ENCODE measurements at places on chromosomes 3 and 15. TPM values are rescaled to one million over a fixed set of nuclear protein-coding genes. Genes with fewer than 3 reads are reported as not detected.

- DNase-seq: no peak
Observed at GRCh38 chr3:187000711-187001151, 70.4 kb downstream of the ST6GAL1 start.

DNA sequence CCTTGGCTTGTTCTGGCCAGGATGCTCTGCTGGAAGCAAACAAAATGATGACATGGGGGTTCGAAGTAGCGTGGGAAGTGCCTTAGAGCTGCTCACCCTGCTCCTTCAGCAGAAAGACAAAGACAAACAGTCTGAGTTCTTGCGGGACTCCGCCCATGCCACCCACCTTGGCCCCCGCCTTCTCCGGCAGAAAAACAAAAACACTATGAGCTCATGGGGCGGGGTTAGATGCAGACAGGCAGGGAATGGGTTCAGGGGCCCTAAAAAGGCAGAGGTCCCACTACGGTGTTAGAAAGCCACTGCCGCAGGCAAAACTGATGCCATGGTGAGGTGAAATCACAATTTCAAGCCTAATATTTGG is 9.7 kb upstream of the NCKIPSD start:
- DNase-seq: no peak

DNA sequence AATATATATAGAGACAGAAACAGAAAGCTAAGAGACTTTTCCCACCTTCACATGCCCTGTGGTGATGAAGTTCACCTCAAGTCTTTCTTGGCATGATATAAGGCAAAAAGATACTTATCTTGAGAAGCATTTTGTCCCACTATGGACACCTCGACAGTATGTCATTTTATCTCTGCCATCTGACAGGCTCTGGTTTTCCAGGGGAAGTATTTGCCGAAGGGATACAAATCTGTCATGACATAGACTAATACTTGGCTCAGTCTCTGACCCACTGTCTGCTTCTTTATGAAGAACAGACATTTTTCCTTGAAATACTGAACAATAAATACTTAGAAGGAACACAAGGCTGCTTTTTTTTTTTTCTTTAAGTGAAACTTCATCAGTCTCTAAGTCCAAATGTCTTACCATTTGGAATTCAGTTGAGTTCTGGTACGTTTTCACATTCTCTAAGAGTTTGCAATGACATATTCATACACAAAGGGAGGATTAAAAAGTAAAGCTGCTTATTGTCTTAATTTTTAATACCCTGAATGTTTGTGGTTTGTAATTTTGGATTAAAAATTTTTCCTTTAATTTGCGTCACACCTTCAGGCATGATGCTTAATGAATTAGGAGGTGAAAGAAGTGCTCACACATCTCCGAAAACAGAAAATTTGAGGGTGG is 87.8 kb upstream of the LMOD3 start:
- no peak for DNase-seq

GRCh38 chr3:20125897-20126296 is 60.1 kb downstream of the SGO1 start:
- DNase-seq: no peak

DNA sequence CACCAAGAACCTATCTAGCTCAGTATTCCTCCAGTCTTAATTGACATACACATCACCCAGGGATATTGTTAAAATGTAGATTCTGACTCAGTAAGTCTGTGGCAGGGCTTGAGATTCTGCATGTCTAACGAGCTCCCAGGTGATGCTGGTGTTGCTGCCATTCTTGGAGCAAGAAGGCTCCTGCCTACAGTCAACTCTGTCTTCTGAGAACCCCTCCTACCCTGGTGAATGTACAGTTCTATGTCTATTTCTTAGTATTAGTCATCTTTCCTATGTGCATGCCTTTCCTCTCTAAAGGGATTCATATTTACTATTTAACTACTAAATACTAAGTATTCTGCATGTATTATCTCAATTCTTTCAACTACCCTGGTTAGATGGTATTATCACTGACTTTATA is 268.7 kb downstream of the EDEM1 start:
- no peak for DNase-seq

DNA sequence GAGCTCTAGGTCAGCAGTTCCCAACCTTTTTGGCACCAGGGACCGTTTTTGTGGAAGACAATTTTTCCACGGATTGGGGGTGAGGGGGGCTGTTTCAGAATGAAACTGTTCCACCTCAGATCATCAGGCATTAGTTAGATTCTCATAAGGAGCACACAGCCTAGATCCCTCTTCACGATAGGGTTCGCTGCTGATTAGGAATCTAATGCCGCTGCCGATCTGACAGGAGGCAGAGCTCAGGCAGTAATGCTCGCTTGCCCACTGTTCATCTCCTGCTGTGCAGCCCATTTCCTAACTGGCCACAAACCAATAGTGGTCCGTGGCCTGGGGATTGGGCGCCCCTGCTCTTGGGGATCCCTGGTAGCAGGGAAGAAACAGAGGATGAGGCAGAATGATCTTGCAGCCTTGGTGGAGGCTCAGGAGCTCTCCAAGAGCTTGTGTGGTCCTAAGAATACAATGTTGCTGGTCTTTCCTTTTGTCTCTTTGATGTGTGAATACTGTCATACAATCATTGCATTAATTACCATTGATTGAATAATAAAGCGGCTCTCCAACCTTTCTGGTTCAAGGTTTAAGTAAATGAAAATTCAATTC is 183.2 kb downstream of the FNDC3B start:
- DNase-seq: no peak

GRCh38 chr3:133827136-133827535 is 21.5 kb downstream of the SRPRB start:
- no peak for DNase-seq

GRCh38 chr3:149180057-149180573 is 41.5 kb downstream of the CP start:
- DNase-seq: no peak

DNA sequence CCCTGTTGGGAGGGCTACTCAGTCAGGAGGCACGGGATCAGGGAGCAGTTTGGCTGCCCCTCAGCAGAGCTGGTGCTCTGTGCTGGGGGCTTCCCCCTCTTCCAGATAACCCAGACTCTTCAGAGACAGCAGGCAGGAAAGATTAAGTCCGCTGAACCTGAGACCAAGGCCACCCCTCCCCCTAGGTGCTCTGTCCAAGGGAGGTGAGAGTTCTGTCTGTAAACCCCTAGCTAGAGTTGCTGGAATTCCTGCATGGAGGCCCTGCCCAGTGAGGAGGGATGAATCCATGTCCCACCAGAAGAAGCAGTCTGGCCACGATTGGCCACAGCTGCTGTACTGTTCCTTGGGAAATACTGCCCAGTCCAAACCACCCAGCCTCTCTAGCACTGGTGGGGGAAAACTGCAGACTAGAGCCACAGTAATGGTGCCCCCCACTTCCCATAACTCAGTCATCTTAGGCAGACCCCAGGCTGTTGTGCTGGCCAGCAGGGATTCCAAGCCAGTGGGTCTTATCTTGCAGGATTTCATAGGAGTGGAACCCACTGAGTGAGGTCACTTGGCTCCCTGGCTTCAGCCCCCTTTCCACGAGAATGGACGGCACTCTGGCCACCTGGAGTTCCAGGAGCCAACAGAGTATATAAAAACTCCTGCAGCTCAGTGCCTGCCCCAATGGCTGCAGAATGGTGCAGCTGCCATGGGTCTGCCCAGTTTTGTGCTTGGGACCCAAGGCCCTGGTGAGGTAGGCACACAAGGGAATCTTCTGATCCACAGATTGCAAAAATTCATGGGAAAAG is 42.9 kb downstream of the NPAP1 start:
- DNase-seq: no peak

- DNase-seq: no peak
Observed at GRCh38 chr3:35439663-35440062, 199.7 kb upstream of the ARPP21 start.

DNA sequence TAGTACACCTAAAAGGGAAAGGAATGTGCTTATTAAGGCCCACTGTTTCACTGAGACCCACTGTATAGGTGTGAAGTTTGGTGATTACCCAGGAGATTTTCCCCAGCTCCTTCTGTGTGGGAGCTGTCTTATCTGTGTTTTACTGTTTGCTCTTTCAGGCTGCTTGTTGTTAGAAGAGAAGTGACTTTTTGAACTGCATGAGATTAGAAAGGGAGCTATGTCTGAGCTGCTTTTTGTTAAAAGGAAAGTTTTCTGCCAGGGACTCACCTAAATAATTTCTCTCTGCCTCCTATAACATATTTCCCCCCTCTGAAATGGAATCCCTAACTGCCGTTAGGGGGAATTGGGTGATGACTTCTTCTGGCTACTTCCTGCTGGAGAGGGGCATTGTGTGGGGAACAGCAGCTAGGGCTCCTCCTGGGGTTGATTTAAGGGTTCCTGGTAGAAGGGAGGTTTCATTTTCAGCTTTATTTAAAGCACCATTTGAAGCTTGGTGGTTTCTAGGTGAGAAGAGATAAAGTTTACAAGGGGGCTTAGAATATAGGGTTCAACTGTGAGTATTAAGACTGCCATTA is 77.1 kb upstream of the ATP11B start:
- DNase-seq: no peak

DNA sequence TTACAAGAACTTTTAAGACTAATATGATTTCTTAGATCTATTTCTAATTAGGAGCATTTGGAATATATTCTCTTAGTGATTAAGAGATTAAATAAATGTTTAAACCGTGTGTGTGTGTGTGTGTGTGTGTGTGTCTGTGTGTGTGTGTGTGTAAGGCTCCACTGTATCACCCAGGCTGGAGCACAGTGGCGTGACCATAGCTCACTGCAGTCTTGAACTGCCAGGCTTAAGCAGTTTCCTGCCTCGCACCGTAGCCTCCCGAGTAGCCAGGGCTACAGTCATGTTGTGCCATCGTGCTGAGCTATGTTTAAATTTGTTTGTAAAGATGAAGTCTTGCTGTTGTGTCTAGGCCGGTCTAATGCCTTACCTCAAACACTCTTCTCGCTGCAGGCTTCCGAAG is 109.4 kb downstream of the KLHL25 start:
- DNase-seq: no peak

- peak; percentile 13 for DNase-seq
Observed at GRCh38 chr3:12750658-12751071, 8.4 kb downstream of the TMEM40 start.

DNA sequence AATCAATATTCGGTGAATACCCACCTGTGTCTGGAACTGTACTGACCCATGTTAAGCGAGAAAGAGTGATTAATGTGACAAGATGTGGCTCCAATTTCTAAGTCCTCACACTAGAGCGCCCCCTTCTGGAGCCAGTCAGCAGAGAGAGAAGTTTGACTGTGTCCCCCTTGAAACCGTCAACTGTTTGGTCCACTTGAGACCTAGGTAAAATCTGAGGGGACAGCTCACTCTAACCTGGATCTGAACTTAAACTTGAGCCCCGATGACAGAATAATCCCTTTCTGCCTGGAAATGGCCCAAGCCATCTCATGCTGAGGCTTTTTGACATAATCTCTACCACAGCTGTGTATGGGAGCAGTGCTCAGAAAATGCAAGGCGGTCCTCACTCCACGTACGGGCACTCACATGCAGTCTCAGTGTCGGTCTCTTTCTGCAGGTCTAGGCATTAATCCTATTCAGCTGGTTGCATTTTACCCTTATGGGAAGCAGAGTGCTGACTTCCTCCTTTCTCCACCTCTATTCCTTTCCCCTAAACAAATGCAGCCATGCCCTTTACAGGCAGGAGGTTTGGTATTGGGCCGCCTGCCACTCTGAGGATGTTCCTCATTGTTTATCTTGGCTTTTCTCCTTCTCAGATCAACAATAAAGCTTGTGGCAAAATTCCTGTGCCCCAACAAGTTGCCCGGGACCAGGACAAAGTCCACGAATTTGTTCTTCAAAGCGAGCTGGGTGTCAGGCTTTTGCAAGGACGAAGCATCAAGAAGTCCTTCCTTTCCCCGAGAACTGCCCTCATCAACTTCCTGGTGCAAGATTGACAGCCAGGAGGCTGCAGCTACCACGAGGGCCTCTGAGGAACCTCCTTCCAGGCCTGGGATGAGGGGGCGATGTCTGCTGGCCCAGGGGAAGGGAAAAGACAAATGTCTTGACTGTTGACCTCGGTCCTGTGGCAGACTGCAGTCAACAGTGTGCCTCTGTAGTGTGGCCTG is 47.5 kb upstream of the LIMD1 start:
- peak; percentile 20 for DNase-seq

DNA sequence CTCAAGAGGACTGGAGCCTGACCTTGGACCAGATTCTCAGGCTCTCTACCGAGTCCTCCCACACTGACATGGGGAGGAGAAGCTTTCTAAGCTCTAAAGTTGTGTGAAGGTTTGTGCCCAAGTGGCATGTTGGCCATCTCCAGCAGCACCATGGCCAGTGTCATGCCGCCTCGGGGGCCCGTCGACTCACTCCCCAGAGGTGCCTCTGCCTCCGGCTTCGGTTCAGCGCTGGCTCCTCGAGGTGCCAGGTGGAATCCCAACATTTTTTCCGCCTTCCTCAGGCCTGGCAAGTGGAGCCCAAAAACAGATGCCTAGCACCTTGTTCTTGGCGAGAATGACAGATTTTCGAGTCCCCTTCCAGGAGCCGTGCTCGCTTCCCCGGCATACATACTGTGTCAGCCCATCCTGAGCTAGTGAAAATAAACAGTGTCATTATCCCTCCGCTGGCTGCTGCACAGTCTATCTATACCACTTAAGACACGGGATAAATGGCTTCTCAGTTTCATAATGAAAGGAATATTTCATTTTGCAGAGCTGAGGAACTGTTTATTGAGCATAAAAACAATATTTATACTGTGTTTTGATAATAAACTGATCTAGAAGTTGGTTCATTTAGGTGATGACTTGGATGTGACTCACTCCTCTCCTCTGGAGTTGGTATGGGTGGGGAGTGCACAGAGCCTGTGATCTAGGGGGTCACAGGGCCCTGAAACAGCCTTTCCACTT is 328.5 kb upstream of the TLE3 start:
- no peak for DNase-seq

DNA sequence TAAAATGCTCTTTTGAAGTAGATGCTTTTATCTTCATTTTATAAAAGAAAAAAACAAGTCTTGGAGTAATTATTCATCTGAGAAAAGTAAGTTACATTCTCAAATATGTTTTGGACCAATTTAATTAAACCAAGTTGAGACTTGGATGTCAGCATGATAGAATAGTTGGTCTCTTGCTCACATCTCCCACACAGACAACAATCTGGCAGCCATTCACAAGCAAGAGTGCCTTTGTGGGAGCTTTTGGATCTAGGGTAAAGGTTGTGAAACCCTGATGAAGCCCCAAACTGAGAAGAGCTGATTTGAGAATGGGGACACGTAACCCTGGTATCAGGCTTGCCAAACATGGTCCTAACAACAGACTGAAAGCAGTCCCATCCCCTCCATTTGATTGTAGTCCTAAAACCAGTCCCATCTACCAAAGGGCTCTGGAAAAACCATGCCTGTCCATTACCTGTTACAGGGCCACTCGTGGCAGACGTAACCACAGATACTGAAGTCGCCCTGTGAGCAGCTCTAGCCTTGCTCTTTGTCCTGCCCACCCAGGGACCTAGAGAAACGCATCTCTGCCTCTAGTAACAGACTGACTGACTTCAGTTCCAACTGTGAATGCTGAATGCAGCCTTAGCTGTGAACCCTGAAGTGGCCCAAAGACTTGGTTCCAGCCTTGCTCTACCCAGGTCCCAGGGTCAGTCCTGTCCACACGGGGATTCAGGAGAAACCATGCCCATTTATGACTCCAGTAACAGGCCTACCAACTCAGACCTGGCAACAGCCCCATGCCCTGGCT is 145.5 kb upstream of the SYNPR start:
- DNase-seq: no peak

GRCh38 chr15:42447599-42447998 is 43.3 kb downstream of the ZNF106 start:
- DNase-seq: no peak

The C3orf80 gene
- not detected for total RNA-seq

The LSAMP gene
- total RNA-seq: not detected

The GOLGA8O gene
- not detected for total RNA-seq

The TGM5 gene
- not detected for total RNA-seq

The TCTA gene
- 20.0 TPM for total RNA-seq

The MKRN3 gene
- total RNA-seq: 3.8 TPM

The TEX55 gene
- not detected for total RNA-seq

Data from activated T-cell treated with anti-CD3 and anti-CD28 coated beads, Interleukin-2, amount 50 U/mL, for 4 hours (primary cell).